HFF-Myc (cell line): ENCODE measurements at places on chromosomes 1 and 21.

- DNase-seq = no peak
Measured at GRCh38 chr1:25430967-25431881, 527 bp downstream of the MACO1 start.

DNA sequence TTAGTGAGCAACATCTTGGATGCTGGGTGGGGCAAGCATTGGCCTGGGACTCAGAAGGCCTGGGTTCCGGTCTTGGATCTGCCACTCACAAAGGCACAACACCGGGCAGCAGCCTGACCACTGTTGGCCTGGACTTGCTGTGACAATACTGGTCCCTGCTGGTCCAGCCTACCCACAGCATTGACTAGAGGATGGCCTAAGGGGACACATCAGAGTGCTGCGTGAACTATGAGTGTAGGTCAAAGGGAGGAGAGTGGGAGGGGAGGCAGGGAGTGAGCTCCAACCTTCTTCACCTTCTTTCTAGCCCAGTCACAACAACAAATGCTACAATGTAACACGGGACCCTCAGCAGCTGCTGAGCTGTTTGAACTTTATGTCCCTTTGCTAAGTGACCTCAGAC, 31.1 kb downstream of the TMEM50A start:
- no peak for DNase-seq

GRCh38 chr1:247077213-247077612, 1.4 kb downstream of the ZNF670 start:
- no peak for DNase-seq

GRCh38 chr1:211538287-211538686, 40.7 kb downstream of the SLC30A1 start:
- no peak for DNase-seq
